ENCODE measurements at places on chromosomes 4 and X.
A peak's percentile ranks its signal among the peaks of the same experiment; 100 is the strongest.

GRCh38 chr4:15575966-15576365 is 79.2 kb downstream of the FBXL5 start:
- DNase-seq, result peak; percentile 14

DNA sequence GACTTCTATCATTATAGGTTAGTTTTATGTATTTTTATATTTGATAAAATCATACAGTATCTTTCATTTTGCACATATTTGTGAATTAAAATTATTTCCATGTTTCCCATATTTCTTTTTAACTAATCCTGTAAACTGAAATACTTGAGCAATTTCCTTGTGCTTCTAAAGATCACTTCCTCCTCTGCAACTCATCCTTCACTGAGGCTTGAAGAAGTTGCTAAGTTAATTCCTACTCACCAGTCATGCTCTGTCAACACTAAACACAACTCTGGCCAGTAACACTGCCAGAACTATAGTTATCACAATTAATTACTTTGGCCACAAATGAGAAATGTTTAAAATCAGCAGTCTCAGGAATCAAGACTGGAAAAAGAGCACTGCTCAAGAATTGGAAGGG is 6.7 kb downstream of the SPATA4 start:
- DNase-seq, result no peak

- no peak for DNase-seq
Measured at GRCh38 chr4:157977086-157977485, 195.7 kb downstream of the GASK1B start.

- DNase-seq, result no peak
Measured at GRCh38 chr4:11139871-11140270, 288.8 kb downstream of the HS3ST1 start.

Data from astrocyte of the hippocampus (primary cell).